ENCODE measurements at places on chromosomes 3 and 15.

DNA sequence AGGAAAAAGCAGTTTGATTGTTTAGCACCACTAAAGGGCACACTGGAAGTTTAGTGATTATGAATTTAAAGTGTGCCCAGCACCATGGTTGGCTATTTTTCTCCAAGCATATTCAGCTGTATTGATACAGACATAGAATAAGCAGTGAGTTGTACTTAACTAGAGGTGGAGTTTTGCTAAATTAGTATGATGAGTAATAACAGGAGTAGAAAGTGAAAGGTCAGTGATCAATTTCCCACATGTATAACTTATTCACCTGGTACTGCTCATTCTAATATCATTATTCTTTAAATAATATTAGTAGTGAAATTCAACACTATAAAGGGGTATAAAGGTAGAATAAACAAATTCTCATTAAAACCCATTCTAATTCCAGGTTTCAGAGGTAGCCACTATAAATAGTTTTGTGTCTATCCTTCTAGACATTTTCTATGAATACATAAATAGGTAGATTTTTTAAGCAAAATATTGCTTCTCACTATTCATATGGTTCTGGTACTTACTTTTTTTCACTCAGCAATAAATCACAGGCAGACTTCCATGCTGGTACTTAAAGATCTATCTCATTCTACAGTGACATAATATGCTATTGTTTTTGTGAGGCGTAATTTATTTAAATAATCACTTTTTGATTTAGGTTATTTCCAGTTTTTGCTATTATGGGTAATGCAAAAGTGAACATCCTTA, 732.9 kb downstream of the VGLL3 start:
- DNase-seq, result no peak

- no peak for DNase-seq
Observed at GRCh38 chr3:176581589-176581988, 615.7 kb downstream of the TBL1XR1 start.

DNA sequence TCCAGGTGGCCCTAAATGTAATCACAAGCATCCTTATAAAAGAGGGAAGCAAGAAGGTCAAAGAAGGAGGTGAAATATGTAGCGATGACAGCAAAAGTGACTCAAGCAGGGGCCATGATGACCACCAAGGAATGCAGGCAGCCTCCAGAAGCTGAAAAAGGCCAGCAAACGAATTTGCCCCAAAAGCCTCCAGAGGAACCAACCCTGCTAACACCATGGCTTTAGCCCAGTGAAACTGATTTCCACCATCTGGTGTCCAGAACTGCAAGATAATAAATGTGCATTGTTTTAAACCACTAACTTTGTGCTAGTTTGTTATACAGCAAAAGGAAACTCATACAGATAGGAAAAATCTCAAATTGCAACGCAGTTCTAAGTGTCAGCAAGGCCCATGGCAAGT, 23.0 kb upstream of the RBSN start:
- DNase-seq, result no peak

GRCh38 chr3:21273259-21274025, 477.6 kb downstream of the ZNF385D start:
- no peak for DNase-seq

DNA sequence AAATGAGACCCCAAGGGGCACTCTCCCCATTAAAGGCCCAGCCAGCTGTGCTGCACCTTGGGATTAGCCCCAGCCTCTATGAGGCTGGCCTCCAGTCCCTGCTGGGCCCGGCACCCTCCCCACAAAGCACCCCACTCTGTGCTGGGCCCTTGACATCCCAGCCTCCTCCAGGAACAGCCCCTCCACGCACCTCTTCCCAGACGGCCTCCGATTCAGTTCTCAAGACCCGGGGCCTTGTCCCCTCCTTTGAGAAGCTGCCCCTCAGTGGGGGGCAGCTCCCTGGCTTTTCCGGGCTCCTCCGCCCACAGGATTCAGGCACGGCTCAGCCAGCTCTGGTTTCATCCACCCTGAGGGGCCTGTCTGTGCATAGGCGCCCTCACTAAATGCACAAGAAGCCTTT, 144.1 kb downstream of the LRRK1 start:
- no peak for DNase-seq

GRCh38 chr3:144457758-144458157, 486.1 kb downstream of the DIPK2A start:
- no peak for DNase-seq

Measured in T-helper 9 cell (primary cell).